ENCODE measurements at places on chromosomes 13 and 19.

DNA sequence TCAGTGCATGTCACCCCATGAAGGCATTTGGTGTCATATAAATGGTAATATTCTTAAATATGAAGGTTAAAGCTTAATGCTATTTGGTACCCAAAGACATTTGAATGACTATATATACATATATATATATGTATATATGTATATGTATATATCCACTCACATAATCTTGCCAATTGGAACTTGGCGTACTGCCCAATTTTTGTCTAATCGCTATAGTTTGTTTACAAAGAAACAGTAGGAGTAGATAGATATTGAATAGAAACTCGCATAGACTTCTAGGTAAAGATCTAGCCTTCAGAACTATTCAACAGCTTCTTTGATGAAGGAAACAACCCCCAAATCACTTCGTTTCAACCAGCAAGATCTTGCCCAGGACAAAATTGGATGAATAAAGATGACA is 24.1 kb downstream of the KLF5 start:
- DNase-seq = no peak

- DNase-seq = no peak
Observed at GRCh38 chr19:40252395-40252794, 25.9 kb upstream of the CCNP start.

DNA sequence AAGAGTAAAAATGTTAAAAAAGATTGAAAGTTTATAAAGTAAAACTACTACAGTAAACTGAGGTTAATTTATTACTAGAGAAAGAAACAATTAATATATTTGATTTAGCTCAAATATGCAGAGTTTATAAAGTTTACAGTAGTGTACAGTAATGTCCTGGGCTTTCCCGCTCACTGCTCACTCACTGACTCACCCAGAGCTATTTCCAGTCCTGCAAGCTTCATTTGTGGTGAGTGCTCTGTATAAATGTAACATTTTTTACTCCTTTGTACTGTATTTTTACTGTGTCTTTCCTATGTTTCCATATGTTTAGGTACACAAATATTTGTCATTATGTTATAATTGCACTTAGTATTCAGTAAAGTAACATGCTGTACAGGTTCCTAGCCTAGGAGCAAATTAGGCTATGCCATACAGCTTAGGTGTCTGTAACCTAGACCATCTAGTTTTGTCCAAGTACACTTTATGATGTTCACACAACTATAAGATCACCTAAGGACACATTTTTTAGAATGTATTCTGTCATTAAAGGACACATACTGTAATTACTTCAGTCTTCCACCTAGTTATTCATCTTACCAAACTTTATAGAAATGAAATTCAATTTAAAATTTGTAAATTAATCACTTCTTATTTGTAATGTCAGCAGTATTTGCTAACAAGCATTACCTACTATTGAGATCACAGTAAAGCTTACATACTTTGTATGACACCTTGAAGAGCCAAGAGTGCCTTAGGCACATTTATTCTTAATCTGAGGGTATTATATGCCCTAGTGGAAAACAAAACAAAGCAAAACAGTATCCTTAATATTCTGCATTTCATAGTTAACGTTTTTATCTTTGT is 683.4 kb downstream of the PCDH9 start:
- DNase-seq = no peak

- peak; percentile 96 for DNase-seq
Observed at GRCh38 chr19:42219812-42220750, at the start of gene ZNF526. Gene ZNF526, plus strand, starts transcription at chr19:42220312. Its CDS starts 4,092 bp downstream, at chr19:42224404.

DNA sequence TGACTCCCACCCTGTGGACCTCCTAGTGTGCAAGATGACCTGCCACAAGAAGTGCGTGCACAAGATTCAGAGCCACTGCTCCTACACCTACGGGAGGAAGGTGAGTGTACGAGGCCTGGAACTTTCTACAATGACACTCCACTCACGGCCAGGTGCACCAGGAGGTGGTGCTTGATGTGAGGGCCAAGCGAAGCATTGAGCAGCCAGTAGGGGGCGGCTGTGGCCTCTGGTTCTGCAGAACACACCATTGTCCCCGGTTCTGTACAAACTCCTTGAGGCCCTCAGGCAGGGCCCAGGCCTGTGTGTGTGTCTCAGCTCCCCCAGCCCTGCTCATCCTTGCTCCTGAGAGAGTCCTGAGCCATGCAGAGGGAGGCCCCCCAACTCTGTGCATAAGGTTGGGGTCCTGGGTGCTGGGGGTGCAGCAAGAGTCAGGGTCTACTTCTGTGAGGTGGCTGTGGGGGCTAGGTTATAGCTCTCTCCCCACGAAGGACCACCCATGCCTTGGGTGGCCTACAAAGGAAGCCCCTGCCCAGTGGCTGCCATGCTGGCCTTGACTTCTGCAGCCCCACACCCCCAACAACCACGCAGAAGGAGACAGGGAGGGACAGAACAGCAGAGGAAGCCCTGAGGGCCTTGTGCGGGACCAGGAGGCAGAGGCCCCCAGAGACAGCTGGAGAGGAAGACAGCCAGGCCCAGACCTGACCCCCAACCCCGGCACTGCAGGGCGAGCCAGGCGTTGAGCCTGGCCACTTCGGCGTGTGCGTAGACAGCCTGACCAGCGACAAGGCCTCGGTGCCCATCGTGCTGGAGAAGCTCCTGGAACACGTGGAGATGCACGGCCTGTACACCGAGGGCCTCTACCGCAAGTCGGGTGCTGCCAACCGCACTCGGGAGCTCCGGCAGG is 9.7 kb upstream of the USE1 start:
- peak; percentile 49 for DNase-seq

DNA sequence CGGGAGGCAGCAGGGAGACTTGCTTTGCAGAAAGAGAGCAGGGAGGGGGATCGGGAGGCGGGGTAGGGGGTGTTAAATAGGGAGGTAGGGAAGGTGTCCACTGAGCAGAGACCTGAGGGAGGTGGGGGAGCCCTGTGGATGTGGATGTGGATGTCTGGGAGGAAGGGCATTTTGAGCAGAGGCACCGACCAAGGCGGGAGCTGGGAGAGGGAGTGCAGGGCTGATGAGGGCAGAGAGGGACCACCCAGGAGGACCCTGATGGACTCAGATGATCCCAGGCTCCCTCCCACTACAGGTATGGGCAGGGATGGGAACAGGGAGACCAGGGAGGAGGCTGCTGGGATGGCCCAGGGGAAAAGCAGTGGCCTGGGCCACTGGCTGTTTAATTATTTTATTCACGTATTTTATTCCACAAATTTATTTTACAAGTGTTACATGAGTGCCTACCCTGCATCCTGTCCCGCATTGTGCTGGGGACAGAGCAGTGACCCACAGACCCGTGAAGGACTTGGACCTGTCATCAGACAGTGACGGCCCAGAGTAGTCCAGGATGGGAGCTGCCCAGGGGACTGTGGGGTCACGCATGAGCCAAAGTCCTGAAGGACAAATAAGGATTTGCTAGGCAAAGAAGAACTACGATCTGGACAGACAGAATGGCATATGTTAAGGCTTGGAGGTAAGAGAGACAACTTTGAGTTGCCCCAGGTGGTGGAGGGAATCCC is 5.3 kb downstream of the GRAMD1A start:
- no peak for DNase-seq

DNA sequence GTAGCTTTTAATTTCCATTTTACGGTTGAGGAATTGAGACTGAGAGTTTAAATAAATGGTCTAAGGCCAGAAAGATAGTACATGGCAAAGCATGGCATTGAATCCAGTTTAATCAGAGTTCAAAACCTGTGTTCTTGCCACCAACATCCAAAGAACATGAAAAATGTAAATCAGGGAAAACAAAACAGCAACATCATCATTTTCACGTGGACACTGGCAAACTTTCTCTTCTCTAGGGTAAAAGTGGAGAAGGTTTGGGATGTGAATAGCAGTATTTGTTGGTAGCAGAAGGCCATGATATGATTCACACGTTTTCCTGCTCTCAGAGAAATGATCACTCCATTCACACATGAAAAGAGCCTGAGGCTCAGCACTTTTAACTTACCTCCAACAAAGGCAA is 357.7 kb downstream of the UQCRFS1 start:
- no peak for DNase-seq

DNA sequence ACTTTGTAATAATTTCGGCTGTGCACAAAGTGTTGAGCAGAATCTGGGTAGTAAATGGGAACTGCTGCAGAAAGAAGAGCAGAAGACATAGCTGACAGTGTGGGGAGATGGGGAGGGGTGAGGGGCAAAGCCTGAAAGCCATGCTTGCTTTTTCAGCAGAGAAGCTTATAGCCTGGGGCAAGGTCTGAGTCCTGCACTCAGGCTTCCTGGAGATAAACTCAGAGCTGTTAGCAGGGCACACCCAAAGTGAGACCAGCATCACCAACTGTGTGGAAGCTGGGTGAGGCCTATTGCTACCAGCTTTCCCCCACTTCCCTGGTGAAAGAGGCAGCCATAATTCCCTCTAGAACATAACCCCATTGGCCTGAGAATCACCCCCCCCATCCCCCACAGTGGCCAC is 15.6 kb upstream of the LHFPL6 start:
- no peak for DNase-seq

- DNase-seq = peak; percentile 99
Observed at GRCh38 chr13:99312493-99312883, 5.3 kb upstream of the GPR183 start.

DNA sequence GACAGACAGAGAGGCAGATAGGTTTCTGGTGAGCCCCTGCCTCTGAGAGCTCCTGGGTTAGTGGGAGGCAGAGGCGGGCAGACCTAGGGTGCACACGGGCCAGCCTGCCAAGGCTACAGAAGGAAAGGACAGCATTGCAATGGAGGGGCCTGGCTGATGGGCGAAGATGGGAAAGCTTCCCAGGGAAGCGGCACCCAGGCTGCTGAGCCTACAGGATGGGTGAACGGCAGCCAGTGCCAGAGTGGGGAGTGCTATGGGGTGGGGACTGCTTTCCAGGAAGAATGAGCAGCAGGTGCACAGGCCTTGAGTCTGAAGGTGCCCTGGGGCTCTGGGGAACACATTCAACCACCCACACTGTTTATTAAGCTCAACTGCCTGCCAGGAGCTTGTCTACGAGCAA is 702 bp upstream of the MAG start:
- DNase-seq = no peak

- peak; percentile 15 for DNase-seq
Observed at GRCh38 chr19:33660410-33661124, 38.8 kb downstream of the CHST8 start.

DNA sequence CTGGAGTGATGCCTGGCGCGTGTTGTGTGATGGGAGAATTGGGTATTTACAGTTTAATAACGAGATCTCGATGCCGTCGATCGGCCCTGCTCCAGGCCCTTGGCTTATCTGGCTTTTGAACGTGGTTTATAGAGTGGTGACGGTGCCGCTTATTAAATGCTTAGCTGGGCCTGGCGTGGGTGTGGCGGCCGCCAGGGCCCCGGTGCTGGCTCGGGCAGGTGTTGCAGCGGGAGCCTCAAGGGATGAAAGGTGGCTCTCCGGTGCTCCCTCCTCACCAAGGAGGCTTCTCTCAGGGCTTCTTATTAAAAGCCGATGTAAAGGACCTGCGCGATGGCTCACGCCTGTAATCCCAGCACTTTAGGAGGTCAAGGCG is 173.8 kb downstream of the KDM4B start:
- DNase-seq = no peak

- no peak for DNase-seq
Observed at GRCh38 chr13:54611390-54611789, 1582.8 kb downstream of the OLFM4 start.

DNA sequence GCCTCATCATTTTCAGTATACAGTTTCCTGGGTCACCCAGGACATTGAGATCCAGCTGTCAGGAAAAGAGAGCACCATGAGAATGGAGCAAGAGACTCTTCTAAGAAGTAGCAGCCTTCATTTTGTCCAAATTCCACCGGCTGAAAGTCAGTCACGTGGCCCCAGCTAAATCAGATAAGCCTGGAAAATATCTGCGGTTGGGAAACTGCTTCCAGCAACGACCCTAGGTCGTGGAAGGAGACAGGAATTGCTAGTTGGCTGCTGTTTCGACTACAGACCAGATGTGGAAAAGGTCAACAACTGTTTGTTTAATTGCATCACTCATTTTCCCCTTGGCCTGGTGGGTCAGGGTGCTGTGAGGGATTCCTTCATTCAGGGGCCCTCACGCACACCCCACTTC is 107.0 kb downstream of the ZNF536 start:
- DNase-seq = peak; percentile 35

GRCh38 chr13:20664351-20664750 is 39.1 kb upstream of the IL17D start:
- DNase-seq = no peak

GRCh38 chr13:113941571-113942191 is 32.2 kb downstream of the C13orf46 start:
- peak; percentile 77 for DNase-seq

- peak; percentile 88 for DNase-seq
Observed at GRCh38 chr19:16067205-16067938, 8.9 kb upstream of the TPM4 start.

- no peak for DNase-seq
Observed at GRCh38 chr13:108034909-108035410, 180.4 kb downstream of the LIG4 start.

GRCh38 chr13:26502826-26503225 is 54.7 kb upstream of the WASF3 start:
- no peak for DNase-seq

- DNase-seq = no peak
Observed at GRCh38 chr13:50386541-50387050, 371.4 kb downstream of the KCNRG start.

DNA sequence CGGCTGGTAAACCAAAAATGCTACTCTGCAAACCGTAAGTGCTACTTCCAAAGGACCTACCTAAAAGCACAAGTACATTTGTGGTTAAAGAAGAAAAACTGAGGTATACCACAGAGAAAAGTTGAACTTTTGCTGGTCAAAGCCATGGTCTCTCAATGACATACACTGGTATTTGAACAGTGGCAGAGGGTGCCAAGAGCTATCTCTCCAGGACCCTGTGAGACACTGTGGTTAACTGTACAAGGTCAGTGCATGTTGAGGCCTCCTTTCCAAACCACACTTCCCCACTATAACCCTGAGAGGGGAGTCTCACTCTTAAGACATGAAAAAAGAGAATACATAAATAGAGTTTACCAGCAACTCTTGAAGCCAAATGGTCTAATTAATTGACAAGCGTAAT is 49.5 kb downstream of the COL4A1 start:
- peak; percentile 10 for DNase-seq

DNA sequence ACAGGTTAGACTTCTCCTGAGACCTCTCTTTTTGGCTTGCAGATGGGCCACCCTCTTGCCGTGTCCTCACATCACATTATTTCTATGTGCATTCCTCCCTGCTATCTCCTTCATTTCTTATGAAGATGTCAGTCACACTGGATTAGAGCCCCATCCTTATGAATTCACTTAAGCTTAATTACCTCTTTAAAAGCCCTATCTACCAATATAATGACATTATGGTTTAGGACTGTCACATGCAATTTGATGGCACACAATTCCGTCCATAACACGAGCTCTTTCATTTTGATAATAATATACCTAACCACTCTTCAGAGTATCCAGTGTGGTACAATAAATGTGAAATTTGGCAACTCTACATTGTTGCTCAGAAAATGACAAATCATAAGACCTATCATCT is 1037.3 kb downstream of the DIAPH3 start:
- DNase-seq = no peak

- no peak for DNase-seq
Observed at GRCh38 chr19:18635831-18636182, 1.0 kb upstream of the KLHL26 start.
